ENCODE measurements at places on chromosomes 2 and 18.

- DNase-seq: no peak
Measured at GRCh38 chr2:134283661-134284060, 29.8 kb downstream of the MGAT5 start.

DNA sequence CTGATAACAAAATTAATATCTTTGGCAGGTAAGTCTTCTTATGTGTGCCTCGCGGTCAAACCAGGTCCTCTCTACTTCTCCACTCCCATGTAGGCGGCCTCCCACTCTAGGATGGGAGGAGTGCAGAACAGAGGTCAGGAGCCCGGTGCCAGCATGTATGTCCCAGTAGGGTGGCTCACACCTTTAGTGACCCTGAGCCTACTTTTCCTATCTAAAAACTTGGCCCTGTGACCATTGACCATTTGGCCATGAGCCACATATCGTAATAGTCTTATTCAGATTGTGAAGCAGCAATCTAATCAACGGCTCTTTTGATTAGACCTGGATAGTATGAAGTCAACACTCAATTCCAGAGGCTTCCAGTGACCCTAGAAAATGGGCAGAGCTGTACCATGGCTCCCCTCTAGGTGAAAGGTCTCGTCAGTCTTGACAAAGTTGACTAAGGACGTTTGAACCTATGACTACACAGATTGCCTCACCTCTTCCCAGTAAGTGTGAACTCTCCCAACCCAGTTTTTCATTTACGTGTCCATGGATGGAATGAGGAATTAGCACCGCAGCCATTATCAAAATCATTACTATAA, 17.1 kb upstream of the FABP1 start:
- DNase-seq: no peak

GRCh38 chr18:48576457-48576771, 37.6 kb downstream of the CTIF start:
- DNase-seq: no peak

DNA sequence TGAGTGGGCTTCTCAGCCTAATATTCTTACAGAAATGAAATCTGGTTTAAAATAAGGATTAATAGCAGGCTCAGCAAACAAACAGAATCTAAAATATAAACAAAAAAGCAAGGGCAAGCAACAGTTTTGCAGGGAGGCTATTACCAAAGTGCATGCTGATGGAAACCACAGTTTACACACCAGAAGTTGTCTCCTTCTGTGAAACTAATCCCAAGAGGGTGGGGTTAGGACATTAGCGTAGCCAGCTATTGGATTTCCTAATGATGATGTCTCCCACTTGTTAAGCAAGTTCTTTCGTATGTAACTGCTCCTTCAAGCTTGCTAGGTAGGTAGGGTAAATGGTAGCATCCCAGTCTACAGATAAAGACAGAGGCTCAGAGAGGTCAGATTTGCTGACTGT, 65.0 kb upstream of the TSPYL6 start:
- no peak for DNase-seq

DNA sequence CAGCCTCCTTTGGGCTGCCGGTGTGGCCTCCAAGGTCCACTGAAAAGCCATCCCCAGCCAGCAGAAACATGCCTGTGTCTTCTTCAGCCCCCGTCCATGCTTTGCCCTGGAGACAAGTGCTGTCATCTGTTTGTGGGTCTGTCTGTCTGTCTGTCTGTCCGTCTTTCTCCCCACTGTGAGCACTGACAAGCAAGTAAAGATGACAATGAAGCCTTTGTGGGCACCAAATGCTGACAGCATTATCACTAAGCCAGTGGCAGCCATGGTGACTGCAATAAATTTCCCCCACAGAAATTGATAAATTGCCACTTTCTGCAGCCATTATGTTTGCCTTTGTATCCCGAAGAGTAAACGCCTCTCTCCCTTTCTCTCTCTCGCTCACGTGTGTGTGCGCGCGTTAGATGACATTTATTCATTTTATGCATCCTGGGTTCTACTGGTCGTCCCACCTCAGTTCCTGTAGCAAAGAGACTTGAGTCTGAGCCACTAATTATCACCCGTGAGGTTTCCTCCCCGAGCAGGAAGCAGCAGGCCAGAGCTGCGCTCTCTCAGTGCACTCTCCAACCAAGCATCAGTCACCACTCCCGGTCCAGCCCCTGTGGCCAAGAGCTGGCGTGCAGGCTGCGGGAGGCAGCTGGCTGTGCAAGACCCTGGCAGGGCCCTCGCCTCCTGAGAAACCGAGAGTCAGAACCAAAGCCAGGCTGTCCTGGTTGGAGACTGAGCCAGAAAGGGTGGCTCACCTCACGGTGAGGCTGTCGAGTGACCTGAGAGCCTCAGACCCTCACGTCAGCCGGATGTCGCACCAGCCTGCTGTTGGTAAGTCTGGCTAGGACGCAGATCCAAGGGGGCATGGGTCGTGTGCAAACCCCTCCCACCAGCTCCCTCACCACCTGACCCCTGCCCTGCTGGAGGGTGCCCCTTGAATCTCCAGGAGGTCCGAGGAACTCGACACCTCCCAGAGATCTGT, 6.9 kb downstream of the STEAP3 start:
- DNase-seq: no peak

DNA sequence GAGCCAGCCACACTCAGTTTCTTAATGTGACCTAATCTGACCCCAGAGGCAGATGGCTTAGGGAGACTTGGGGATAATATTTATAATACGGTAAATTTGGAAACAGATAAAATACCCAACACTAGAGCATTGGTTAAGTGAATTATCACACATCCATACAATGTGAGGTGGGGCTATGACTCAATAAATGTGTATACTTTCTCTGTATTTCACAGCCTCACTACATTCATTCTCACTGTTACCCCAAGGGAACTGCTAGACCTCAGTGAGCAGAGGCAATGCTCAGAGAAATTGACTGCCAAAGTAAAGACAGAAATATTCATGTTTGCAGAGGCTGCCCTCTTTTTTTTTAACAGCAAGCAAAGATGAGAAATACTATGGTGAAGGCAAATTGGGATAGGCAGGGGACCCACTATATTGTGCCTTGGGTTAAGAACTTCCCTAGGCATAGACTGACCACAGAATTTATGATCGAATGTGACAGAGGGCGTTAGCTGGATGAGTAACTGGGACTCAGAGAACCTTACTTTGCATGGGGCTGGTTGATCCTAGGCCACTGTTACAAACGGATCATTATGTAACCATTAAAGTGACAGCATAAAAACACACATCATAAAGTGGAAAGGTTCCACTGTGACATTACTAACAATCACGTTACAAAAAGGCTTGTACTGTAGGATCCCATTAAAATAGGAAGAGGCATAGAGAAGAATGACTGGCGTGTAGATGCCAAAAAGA, 246.0 kb upstream of the LYPD1 start:
- DNase-seq: no peak

DNA sequence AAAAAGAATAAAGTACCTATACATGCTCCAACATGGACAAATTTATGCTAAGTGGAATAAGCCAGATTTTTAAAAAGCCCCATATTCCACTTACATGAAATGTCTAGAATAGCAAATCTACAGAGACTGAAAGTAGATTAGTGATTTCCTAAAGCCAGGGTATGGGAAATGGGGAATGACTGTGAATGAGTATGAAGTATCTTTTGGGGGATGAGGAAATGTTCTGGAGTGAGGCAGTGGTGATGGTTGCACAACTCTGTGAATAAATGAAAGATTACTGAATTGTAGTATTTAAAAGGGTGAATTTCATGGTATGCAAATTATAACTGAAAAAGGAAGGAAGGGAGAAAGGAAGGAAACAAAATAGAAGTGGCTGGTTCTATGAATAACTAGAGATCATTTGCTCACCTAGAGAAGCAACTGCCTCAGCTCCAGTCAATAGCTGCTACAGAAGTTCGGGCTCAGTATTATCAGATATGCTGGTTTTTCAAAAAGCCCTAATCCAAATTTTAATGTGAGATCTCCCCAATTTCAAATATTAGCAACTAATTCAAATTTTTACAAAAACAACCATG, 39.3 kb downstream of the MAP3K2 start:
- DNase-seq: no peak

DNA sequence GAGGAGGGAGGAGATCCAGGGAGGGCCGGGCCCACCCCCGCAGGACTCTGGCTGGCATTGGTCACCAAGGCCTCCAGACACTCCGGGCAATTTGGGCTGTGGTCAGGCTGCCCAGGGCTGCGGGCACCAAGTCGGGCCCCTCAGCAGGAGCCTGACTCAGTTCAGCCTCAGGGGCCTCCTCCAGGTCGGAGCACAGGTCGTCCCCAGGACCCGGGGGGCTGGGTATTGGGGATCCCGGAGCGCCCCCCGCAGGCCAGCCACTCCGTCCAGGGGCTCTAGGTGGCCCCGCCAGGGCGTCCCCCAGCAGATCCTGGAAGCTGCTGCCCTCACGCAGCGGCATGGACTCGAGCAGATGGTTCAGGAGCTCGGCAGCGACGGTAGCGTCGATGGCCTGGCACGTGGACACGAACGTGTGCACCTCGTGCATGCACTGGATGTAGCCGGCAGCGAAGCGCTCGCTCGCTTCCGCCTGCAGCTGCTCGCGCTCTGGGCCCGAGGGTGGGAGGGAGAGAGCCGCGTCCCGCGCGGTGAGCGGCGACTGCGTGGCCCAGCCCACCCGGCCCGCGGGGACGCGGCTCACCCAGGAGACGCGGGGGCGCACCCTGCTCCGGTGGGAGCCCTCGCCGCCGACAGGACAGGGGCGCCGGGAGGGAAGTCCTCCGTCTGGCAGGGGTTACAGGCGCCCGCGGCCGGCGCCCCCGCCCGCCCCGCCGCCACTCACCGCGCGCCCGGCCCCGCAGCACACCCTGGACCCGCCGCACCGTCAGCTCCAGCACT, 884 bp downstream of the HES6 start:
- peak; percentile 42 for DNase-seq

- DNase-seq: no peak
Measured at GRCh38 chr2:219689676-219690628, 62.5 kb downstream of the SLC4A3 start.

DNA sequence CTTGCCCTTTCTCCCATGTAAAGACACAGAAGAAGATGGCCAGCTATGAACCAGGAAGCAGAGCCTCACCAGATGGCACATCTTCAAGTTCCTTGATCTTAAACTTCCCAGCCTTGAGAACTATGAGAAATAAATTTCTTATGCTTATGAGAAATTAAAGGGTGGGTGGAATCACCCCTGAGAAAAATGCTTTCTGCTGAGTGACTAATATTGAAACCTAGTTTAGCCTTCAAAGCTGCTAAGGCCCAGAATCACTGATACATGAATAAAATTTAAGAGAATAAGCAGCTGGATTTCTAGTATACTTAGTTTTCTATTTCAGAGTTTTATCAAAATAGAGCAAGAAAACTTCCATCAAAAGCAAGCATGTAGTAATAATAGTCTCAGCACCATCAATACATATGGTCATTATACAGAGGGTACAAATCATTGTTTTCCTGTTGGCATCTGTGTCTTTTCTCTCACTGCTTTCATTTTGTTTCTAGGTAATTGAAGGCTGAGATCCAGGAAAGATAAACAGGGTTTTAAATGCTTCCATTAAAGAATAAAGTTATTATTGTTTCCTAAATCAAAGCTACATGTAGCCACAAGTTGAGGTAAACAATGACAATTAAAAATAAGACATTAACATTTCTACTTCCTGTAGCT, 53.3 kb upstream of the COL5A2 start:
- no peak for DNase-seq

DNA sequence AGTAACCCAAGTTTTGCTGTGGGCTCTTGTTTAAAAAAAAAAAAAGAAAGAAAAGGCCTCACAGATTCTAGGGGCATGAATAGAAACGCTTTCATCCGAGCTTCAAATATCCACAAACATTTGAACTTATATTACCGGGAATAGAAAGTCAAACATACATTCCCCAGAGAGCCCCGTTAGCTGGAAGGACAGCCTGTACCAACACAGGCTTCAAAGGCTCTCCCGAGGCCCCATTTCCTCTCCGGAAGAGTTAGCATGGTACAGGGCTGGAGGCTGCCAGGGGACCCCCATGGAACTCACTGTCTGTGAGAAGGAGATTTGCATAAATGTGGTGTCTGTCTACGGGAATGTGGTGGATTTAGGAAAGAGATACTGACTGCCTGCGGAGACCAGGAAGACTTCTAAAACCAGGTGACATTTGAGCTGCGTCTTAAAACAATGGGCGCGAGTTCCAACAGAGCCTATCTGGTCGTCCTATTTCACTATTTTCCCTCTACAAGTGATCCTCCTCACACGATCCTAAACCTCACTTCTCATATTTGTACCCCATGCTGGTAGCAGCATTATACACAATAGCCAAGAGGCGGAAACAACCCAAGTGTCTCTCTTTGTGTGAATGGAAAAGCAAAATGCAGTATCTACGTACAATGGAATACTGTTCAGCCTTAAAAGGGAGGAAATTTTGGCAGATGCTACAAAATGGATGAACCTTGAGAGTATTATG, 820 bp upstream of the MATN3 start:
- no peak for DNase-seq

DNA sequence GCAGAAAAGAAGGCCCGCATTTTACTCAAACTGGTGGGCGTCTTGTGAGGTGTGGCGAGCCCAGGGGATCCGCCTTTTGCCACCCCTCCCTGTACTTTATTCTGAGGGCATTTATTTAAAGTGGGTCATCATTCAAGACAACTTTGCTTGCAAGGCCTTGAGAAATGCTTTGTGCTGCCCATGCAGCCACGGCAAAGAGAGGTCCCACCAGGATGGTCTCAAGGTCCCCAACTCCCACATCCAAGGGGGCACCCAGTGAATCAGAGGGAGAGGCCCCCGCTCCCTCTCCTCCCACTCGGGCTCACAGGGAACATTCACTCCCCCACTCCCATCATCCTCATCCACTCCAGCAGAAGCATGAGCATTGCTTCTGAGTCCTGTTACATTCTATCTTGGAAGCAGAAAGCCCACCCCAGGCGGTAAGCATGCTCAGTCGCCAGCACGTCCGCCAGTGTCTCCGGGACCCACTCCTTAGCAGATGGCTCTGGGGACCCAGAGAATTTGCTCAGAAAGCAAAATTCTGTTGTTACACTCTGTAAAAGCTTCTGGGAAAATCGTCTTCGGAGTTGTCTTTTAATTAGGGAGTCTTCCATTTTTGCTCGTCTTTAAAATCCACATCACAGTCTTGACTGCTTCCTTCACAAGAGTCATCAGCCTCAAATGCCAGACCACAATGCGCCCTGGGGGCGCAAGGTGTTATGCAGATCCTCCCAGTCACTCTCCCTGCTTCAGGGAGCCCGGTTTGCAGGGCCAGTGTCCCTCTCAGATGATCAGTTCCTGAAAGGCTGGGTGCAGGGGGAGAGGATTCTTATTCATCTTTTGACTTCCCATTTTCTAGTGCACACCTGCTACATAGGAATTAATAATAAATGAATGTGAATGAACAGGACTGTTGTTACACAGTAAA, 99.4 kb upstream of the NCK2 start:
- DNase-seq: no peak

- no peak for DNase-seq
Measured at GRCh38 chr2:124832521-124832920, 807.4 kb downstream of the CNTNAP5 start.

DNA sequence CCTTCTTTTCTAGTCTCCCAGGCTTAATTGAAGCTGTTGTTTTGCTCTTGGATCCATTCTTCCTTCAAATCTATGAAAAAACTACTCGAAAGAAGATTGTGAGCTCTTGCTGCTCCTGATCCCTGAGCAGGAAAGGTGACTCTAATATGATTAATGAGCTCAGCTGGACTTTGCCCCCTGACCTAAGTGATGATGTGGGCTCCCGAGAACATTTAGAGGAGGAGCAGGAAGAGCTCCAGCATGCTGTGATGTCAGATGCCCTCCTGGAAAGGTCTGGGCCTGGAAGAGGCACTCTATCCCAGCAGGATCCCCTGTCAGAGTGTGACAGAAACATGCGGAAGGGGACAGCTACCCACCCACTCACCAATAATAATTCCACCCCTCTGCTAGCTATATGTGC, 117.9 kb upstream of the PELI1 start:
- no peak for DNase-seq

Measured in effector CD4-positive, alpha-beta T cell (primary cell).